ENCODE measurements at places on chromosomes 7 and 10. TPM values are rescaled to one million over a fixed set of nuclear protein-coding genes. Genes with fewer than 3 reads are reported as not detected.

- H3K4me1 ChIP-seq: peaks cover 51% of the 10 kb centered on the region
- DNase-seq: peak; percentile 86
- H3K27ac ChIP-seq: peak within 1 kb of the TSS; percentile 89
- peak within 1 kb of the TSS; percentile 63 for H3K4me3 ChIP-seq
- no peaks in the 10 kb centered on the region for H3K27me3 ChIP-seq
These were observed at the start of gene MIOS for GRCh38 chr7:7566651-7567611. Gene MIOS, plus strand, starts transcription at chr7:7566884. Its CDS starts 5,592 bp downstream, at chr7:7572476.

Gene ATXN7L1
- polyA plus RNA-seq: 11.2 TPM

GRCh38 chr7:135217645-135218509, 6.6 kb upstream of the WDR91 start:
- H3K27me3 ChIP-seq: no peaks in the 10 kb centered on the region
- H3K4me3 ChIP-seq: no peak overlapping the region
- H3K4me1 ChIP-seq: peaks cover 12% of the 10 kb centered on the region
- H3K27ac ChIP-seq: no peak overlapping the region

DNA sequence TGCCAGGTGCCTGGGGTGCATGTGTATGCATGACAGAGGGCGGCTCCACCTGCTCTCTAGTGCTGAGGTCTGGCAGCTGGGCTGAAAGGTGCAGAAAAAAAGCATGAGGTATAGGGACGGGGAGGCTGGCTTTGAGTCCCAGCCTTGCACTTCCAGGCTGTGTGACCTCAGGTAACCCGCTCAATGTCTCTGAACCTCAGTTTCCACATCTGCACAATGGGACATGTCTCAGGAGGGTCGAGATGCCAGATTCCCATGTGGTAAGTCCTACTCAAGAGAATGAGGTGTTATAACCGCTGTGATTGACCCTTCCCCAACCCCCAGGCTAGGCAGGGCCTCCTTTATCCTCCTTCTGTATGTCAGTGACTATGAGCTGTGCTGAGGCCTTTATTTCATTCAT, 48.8 kb downstream of the ARHGAP22 start:
- no peaks in the 10 kb centered on the region for H3K27me3 ChIP-seq
- peaks cover 6% of the 10 kb centered on the region for H3K4me1 ChIP-seq
- H3K27ac ChIP-seq: no peak overlapping the region
- no peak for DNase-seq
- H3K4me3 ChIP-seq: no peak overlapping the region
- H3K36me3 ChIP-seq: no peaks in the 10 kb centered on the region

- no peak overlapping the region for H3K4me3 ChIP-seq
- no peak overlapping the region for H3K27ac ChIP-seq
- H3K27me3 ChIP-seq: no peaks in the 10 kb centered on the region
- H3K36me3 ChIP-seq: no peaks in the 10 kb centered on the region
These were observed 125.0 kb upstream of the NPY start for GRCh38 chr7:24158975-24159374.

DNA sequence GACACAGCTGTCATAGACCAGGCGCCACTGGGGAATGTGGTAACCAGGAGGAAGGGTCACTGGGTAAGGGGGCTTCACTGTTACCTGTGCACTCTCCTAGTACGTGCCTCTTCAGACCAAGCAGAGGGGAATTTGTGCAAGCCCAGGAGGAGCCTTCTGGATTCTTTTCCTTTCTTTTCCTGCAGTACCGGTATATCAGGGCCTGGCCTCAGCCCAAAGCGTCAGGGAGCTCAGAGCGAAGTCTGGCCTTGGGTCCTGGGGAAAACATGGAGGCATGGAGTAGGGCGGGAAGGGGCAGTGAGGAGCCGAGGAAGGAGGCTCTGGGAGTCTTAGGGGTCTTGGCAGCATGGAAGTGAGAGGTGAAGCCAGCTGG, 133.6 kb upstream of the GDF10 start:
- H3K4me1 ChIP-seq: peaks cover 59% of the 10 kb centered on the region
- no peak overlapping the region for H3K4me3 ChIP-seq
- no peaks in the 10 kb centered on the region for H3K36me3 ChIP-seq
- H3K27me3 ChIP-seq: no peaks in the 10 kb centered on the region
- H3K27ac ChIP-seq: peak overlapping the region; percentile 69

GRCh38 chr7:152984421-152984820, 224.9 kb downstream of the ACTR3B start:
- H3K4me1 ChIP-seq: no peaks in the 10 kb centered on the region
- H3K4me3 ChIP-seq: no peak overlapping the region
- H3K27ac ChIP-seq: no peak overlapping the region
- no peaks in the 10 kb centered on the region for H3K27me3 ChIP-seq
- no peaks in the 10 kb centered on the region for H3K36me3 ChIP-seq

DNA sequence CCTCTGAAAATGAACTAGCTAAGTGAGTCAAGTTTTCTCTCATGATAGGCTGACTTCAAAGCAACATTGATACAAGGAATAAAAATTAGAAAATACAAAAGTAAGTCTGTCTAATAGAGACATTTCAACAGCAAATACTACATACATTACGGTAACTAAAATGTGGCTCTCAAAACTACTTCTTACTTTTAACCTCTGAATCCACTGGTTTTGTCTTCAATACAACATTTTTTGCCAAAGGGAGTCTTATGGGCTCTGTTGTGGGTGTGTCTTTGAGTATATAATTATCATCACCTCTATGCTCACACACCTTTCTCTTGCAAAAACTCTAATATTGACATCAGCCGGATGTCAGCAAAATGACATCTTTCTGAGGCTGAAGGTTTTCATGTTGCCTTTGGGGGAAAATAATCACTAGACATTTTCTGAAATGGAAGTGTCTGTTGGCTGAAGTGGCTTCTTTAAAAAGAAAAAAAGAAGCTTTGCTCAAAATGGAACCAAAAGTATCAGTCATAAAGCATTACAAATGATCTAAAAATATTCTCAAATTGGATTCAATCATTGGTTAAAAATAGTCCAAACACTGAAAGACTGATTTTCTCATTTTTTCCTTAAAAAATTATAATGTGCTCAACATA, 41.8 kb upstream of the FAM133B start:
- H3K36me3 ChIP-seq: no peaks in the 10 kb centered on the region
- DNase-seq: no peak
- peaks cover 51% of the 10 kb centered on the region for H3K4me1 ChIP-seq
- H3K4me3 ChIP-seq: no peak overlapping the region

DNA sequence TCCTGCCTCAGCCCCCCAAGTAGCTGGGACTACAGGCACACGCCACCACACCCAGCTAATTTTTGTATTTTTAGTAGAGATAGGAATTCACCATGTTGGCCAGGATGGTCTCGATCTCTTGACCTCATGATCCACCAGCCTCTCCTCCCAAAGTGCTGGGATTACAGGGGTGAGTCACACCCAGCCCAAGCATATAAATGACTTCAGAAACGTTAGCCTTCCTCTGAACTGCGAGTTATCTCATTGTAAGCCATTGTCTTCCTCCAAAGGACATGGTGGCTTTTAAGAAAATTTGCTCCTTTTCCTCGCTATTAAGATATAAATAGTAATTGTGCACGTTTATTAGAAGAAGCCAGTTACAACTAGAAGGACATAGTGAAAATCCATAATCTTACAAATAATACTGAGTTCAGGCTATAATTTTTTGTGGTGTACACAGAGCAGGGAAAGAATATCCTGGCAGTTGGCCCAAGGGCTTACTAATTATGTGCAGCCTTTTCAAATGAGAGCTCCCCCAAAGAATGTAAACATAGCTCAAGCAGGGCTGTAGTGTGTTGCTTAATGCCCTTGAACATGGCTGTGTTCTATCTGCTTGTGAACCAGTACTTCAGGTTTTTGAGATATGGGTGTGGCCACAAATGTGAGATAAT, 495.8 kb downstream of the PARD3 start:
- H3K4me1 ChIP-seq: no peaks in the 10 kb centered on the region
- no peak overlapping the region for H3K4me3 ChIP-seq
- H3K27me3 ChIP-seq: no peaks in the 10 kb centered on the region
- no peak for DNase-seq

DNA sequence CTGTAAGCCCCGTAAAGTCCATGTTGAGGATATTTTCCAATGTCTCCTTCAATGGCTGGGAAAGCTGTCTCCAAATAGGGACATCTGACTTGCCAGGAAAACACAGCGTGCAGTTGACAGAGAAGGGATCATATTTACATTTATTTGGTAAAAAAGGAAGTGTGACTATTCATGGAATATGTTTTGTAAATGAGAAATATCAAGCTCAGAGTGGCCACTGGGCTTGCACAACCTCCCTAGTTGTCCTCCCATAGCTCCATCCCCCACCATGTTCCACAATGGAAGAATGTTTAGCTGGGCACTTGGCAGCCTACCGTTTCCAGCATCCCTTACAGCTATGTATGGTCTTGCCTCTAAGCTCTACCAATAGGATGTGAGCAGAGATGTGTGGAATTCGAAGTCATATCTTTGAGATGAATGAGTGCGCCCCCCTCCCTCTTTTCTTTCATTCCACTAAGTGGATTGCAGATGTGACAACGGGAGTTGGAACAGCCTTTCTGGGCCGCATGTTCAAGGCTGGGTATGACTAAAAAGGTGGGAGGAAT, 306.6 kb upstream of the ZMIZ1 start:
- H3K4me1 ChIP-seq: peaks cover 40% of the 10 kb centered on the region
- H3K36me3 ChIP-seq: no peaks in the 10 kb centered on the region
- no peak for DNase-seq
- H3K27me3 ChIP-seq: no peaks in the 10 kb centered on the region
- no peak overlapping the region for H3K27ac ChIP-seq

DNA sequence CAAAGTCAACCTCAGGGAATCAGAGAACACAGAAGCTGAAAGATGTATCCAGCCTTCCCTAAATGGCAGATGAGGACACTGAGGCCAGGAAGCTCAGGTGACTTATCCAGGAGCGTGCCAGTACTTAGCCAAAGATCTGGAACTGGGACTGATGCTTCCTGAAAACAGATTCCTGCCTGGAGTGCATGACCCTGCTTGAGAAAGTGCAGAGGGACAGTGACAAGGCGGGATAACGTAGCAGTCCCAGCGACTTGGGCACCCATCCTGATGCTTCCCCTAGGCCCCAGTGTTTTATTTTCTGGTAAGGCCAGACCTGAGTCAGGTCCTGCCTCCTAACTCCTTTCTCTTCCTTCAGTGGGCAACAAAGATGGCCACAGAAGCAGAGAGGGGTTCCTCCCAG, 48.6 kb downstream of the KIAA1217 start:
- no peak for DNase-seq
- H3K27me3 ChIP-seq: no peaks in the 10 kb centered on the region
- H3K4me3 ChIP-seq: no peak overlapping the region
- no peak overlapping the region for H3K27ac ChIP-seq
- H3K36me3 ChIP-seq: no peaks in the 10 kb centered on the region

GRCh38 chr7:14759785-14760184, 142.8 kb downstream of the DGKB start:
- H3K27ac ChIP-seq: no peak overlapping the region
- H3K4me3 ChIP-seq: no peak overlapping the region
- H3K27me3 ChIP-seq: no peaks in the 10 kb centered on the region
- H3K4me1 ChIP-seq: no peaks in the 10 kb centered on the region
- no peaks in the 10 kb centered on the region for H3K36me3 ChIP-seq
- no peak for DNase-seq

Gene DGKB
- not detected for polyA plus RNA-seq

Gene UBE3C
- polyA plus RNA-seq: 19.5 TPM

DNA sequence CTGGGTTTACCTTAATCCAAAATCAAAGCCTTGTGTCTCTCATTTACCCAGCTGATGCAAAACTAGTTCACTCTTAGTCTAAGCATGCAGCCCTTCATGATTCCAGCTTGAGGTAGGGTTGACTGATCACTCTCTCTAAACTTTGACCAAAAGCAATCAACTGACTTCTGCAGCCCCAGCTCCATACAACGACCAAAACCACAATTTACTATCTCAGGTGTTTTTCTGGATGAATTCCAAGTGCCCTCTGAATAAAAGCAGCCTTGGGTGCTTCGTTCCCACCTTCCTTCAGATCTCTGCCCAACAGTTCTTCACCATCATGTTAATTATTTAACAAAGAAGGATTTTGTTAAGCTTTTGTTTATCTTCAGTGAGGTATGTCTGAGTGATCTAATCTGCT, 62.6 kb downstream of the CCDC6 start:
- no peaks in the 10 kb centered on the region for H3K27me3 ChIP-seq
- peaks cover 25% of the 10 kb centered on the region for H3K36me3 ChIP-seq
- H3K4me1 ChIP-seq: peaks cover 15% of the 10 kb centered on the region
- DNase-seq: no peak
- H3K4me3 ChIP-seq: no peak overlapping the region

Gene SPDYE2B
- not detected for polyA plus RNA-seq

Measured in CD14-positive monocyte (primary cell).